Activated CD4-positive, alpha-beta T cell treated with anti-CD3 and anti-CD28 coated beads for 36 hours (primary cell): ENCODE measurements at places on chromosomes 1 and 21. TPM values are rescaled to one million over a fixed set of nuclear protein-coding genes. Genes with fewer than 3 reads are reported as not detected.

The LCE1B gene
- not detected for total RNA-seq

The S100A2 gene
- 7.0 TPM for total RNA-seq

The TNFRSF9 gene
- total RNA-seq = 28.2 TPM

The HENMT1 gene
- 14.6 TPM for total RNA-seq

The AGMAT gene
- 24.0 TPM for total RNA-seq

The OR2T33 gene
- not detected for total RNA-seq

The APCS gene
- total RNA-seq = not detected

The ACTN2 gene
- total RNA-seq = 0.46 TPM

The TTC24 gene
- 9.1 TPM for total RNA-seq

GRCh38 chr21:31480228-31480627, 136.2 kb upstream of the TIAM1 start:
- no peak overlapping the region for H3K4me3 ChIP-seq
- no peaks in the 10 kb centered on the region for H3K27me3 ChIP-seq
- H3K36me3 ChIP-seq = peaks cover 9% of the 10 kb centered on the region
- DNase-seq = no peak
- no peaks in the 10 kb centered on the region for H3K4me1 ChIP-seq
- no peak overlapping the region for H3K27ac ChIP-seq

DNA sequence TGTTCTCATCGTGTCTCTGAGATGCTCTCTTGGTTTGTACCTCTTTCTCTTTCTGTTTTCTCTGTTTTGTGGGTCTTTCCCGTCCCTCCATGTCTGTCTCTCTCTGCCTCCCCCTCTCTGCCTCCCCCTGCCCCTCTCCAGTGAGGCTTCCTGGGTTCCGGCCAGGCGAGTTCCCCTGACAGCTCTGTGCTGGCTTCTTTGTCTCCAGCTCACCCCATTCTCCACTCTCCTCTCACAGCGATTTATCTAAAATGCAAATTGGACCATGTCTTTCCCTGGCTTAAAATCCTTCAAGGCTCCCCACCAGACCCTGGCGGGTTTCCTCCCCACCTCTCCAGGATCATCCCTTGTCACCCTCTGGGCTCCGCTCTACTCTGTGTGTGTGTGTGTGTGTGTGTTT, 202.4 kb upstream of the POU3F1 start:
- no peak overlapping the region for H3K27ac ChIP-seq
- H3K4me3 ChIP-seq = no peak overlapping the region
- peaks cover 22% of the 10 kb centered on the region for H3K27me3 ChIP-seq
- no peaks in the 10 kb centered on the region for H3K4me1 ChIP-seq
- no peak for DNase-seq
- no peaks in the 10 kb centered on the region for H3K36me3 ChIP-seq

DNA sequence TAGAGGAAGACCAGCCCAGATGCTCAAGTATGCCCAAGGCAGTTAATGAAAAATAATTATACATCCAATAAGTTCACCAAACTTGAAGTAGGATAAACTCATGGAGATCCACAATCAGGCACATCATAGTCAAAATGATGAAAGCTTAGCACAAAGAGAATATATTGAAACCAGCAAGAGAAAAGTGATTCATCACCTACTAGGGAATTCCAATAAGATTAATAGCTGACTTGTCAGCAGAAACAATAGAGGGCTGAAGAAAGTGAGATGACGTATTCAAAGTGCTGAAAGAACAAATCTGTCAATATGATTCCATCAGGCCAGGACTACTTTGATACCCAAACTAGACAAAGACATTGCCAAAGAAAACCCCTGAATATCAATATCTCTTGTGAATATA, 251.7 kb upstream of the BEND5 start:
- no peaks in the 10 kb centered on the region for H3K27me3 ChIP-seq
- DNase-seq = no peak
- no peak overlapping the region for H3K4me3 ChIP-seq
- H3K4me1 ChIP-seq = no peaks in the 10 kb centered on the region

DNA sequence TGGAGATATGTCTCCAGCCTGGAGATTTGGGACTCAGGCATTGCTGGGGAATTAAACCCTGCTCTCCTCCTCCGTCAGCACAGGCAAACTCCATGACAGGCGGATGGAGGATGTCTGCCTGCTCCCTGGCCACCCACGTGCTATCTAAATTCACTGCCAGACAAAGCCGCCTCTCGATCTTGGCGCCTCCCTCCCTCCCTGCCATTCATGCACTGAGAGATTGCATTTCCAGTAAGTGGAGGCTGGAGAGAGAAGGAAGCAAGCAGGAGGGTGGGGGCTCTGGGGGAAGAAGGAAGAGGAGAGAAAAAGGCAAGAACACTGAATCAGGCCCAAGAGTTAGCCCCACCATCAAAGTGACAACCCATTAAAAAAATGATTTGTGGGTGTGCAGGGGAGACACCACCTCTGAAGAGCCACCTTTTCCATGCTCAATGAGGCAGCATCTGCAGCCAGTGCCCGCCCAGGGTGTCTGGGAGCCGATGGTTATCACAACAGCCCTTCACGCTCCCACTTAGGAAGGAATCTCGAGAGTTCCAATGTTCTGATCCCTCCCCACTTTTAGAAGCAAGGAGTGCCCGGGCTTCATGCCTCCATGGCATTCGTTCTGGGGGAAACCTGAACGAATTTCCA, 183.0 kb downstream of the HIVEP3 start:
- H3K36me3 ChIP-seq = no peaks in the 10 kb centered on the region
- peaks cover 57% of the 10 kb centered on the region for H3K4me1 ChIP-seq
- no peak for DNase-seq

- H3K27ac ChIP-seq = no peak overlapping the region
- DNase-seq = no peak
- H3K36me3 ChIP-seq = no peaks in the 10 kb centered on the region
- no peak overlapping the region for H3K4me3 ChIP-seq
- H3K27me3 ChIP-seq = peaks cover 4% of the 10 kb centered on the region
Observed at GRCh38 chr1:208230668-208231529, 13.3 kb downstream of the PLXNA2 start.

- no peak overlapping the region for H3K27ac ChIP-seq
- no peaks in the 10 kb centered on the region for H3K4me1 ChIP-seq
- peaks cover 15% of the 10 kb centered on the region for H3K27me3 ChIP-seq
- H3K4me3 ChIP-seq = no peak overlapping the region
- peak; percentile 25 for DNase-seq
Observed at GRCh38 chr21:38669186-38669585, 136.5 kb upstream of the ETS2 start.

- peaks cover 5% of the 10 kb centered on the region for H3K4me1 ChIP-seq
- peaks cover 4% of the 10 kb centered on the region for H3K36me3 ChIP-seq
- DNase-seq = no peak
- no peak overlapping the region for H3K27ac ChIP-seq
- no peak overlapping the region for H3K4me3 ChIP-seq
Observed at GRCh38 chr1:12114340-12114683, 51.2 kb downstream of the TNFRSF8 start.

- H3K27ac ChIP-seq = no peak overlapping the region
- peaks cover 4% of the 10 kb centered on the region for H3K27me3 ChIP-seq
- no peak overlapping the region for H3K4me3 ChIP-seq
- no peak for DNase-seq
- no peaks in the 10 kb centered on the region for H3K36me3 ChIP-seq
Observed at GRCh38 chr1:64112281-64112680, 91.1 kb upstream of the UBE2U start.

- H3K27ac ChIP-seq = no peak overlapping the region
- H3K36me3 ChIP-seq = peaks cover 2% of the 10 kb centered on the region
- no peaks in the 10 kb centered on the region for H3K27me3 ChIP-seq
- no peak for DNase-seq
Observed at GRCh38 chr1:28548318-28548717, 4.6 kb upstream of the TRNAU1AP start.

GRCh38 chr1:202852163-202852904, 36.6 kb downstream of the RABIF start:
- H3K36me3 ChIP-seq = no peaks in the 10 kb centered on the region
- H3K27ac ChIP-seq = no peak overlapping the region
- peak; percentile 70 for DNase-seq
- no peak overlapping the region for H3K4me3 ChIP-seq
- H3K27me3 ChIP-seq = no peaks in the 10 kb centered on the region

GRCh38 chr1:167713330-167714081, 8.3 kb upstream of the MPZL1 start:
- no peaks in the 10 kb centered on the region for H3K27me3 ChIP-seq
- H3K4me3 ChIP-seq = peak overlapping the region; percentile 83

GRCh38 chr1:247475793-247476192, 17.9 kb upstream of the OR2B11 start:
- no peaks in the 10 kb centered on the region for H3K4me1 ChIP-seq
- no peak overlapping the region for H3K4me3 ChIP-seq
- H3K27me3 ChIP-seq = peaks cover 2% of the 10 kb centered on the region
- no peak overlapping the region for H3K27ac ChIP-seq
- DNase-seq = no peak

DNA sequence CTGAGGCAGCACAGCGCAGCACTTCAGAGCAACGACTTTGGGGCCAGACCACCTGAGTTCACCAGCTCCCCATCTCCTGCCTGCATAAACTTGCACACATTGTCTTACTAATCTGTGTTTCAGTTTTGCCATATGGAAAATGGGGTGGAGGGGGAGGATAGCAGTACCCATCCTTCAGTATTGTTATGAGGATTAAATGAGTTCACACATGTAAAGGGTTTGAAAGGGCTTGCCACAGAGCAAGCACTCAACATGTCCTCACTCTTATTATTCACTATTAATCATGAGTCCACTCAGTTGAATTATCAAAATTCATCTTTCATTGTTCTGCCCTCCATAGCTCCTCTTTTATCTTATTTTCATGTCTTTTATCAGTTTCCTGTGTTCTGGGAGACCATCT, 40.1 kb upstream of the BMP8B start:
- H3K4me3 ChIP-seq = no peak overlapping the region
- no peaks in the 10 kb centered on the region for H3K4me1 ChIP-seq
- no peaks in the 10 kb centered on the region for H3K36me3 ChIP-seq
- H3K27ac ChIP-seq = no peak overlapping the region

DNA sequence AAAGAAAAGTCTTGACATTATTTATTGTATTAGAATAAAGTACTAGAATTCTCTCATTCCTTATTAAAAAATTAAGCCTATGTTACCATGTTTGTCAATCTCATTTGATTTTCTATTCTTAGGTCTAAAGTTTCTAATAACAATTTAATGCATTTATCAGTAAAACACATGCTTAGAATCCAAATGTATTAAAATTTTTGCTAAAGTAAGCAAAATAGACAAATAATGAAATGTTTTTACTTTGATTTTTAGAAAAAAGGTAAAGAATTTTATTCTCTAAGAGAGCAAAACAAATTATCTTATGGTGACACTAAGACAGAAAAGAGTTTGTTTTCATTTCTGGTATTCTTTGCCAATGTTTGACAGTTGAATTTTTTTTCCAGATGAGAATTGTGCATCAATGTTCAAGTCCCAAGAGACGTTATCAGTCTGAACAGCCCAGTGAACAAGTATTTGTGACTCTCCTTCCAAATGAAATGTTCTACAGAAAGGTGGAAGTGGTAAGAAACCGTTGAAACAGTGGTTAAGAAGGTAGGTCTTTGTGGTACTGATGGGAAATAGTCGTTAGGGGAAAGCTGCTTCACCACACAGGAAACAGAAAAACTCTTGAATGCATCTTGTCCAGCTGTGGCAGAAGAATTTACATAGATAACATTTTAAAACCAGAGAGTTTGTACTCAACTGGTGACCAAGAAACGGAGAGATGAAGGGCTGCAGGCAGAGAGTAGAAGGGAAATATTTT, 402.5 kb downstream of the PTPRC start:
- no peaks in the 10 kb centered on the region for H3K36me3 ChIP-seq
- H3K27ac ChIP-seq = peak overlapping the region; percentile 63
- peak overlapping the region; percentile 2 for H3K4me3 ChIP-seq
- H3K27me3 ChIP-seq = no peaks in the 10 kb centered on the region
- H3K4me1 ChIP-seq = peaks cover 21% of the 10 kb centered on the region
- DNase-seq = peak; percentile 17

DNA sequence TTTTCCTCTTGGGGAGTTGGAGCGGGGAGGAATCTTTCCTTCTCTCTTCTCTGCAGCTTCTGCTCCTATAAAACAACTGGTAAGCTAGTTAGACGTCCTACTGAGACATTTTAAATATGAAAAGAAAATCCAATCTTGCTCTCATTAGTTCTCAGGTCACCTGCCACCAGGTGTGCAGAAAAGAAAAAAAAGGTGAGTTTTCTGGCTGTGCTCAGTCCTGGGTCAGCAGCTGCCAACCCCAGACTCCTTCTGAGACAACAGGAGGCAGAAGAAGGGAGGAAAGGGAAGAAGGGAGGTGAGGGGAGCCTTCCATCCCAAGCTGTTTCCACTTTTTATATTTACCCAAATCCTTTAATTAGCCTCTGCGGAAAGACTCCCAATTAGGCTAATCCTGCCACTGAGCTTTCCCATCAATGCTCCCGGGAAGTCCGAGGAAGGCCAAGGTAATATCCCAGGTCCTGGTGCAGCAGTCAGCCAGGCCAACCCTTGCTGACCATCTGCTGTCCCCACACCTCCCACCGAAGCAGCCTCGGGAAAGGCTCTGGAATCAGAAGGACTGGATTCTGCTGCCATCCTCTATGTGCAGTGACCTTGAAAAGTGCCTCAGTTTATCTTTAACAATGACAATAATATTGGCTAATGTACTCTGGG, 33.4 kb downstream of the GLIS1 start:
- H3K4me1 ChIP-seq = no peaks in the 10 kb centered on the region
- no peak overlapping the region for H3K4me3 ChIP-seq
- H3K27me3 ChIP-seq = no peaks in the 10 kb centered on the region
- no peaks in the 10 kb centered on the region for H3K36me3 ChIP-seq
- no peak for DNase-seq
